ENCODE measurements at places on chromosomes 13 and 19.

- no peak for DNase-seq
These were observed 808 bp downstream of the SLITRK5 start for GRCh38 chr13:87671753-87672605.

DNA sequence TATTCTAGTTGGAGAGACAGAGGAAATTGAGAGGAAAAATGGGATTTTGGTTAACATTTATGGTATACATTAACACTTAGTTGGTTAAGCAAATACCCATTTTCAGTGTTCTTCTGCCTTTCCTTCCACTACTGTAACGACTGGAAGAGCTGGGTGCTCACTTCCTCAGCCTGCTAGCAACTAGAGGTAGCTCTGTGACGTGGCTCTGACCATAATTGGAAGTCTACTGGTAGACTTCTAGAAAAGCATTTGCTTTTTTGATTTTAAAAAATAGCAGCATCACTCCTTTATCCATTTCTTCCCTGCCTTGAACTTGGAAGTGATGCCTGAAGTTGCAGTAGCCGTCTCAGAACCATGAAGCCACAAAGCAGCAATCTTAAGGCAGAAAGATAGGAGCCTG is 15.9 kb downstream of the NHLRC3 start:
- no peak for DNase-seq

- no peak for DNase-seq
These were observed 1.4 kb upstream of the EDDM13 start for GRCh38 chr19:56271151-56271550.

DNA sequence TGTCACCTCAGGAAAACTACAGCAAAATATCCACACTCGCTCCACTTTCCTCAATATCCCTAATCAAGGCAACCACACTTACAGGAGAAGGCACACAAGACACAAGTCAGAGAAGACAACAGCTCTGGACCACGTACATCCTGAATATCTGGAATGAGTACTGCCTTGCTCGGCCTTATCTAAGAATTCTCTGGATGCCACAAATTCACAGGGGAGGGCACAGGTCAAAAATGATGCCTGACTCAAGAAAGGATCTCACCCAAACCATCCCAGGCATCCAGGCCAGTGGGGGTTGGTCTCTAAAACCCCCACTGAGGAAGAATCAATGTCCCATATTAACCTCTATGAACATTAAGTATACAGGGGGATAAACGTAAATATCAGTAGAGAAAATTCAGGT is 29.9 kb downstream of the ATP7B start:
- no peak for DNase-seq

GRCh38 chr13:97892717-97893116 is 60.8 kb upstream of the IPO5 start:
- DNase-seq: no peak

GRCh38 chr13:35475960-35476943 is at the start of gene MAB21L1:
Gene MAB21L1 (minus strand): TSS chr13:35476689. CDS start chr13:35476138, 551 bp downstream.
- DNase-seq: peak; percentile 2

DNA sequence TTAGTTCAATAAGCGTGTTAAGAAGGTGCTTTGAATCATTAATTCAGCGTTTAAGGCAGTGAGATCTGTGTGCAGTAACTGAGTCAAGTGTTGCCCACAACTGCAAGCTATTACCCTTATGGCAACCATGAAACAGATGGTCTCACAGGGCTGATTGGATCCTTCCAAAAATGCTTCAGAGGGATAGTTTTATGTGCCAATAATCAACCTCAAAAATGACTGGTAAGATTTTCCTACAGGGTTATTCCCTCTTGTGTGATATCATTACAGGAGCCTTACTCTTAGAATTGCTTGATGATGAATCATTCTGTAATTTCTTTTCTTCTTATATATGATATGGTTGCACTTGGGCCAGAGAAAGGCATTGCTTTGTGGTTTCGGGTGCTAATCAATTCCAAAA is 1299.2 kb upstream of the ATXN8OS start:
- no peak for DNase-seq

GRCh38 chr13:29749401-29750182 is 100.8 kb downstream of the UBL3 start:
- DNase-seq: no peak

DNA sequence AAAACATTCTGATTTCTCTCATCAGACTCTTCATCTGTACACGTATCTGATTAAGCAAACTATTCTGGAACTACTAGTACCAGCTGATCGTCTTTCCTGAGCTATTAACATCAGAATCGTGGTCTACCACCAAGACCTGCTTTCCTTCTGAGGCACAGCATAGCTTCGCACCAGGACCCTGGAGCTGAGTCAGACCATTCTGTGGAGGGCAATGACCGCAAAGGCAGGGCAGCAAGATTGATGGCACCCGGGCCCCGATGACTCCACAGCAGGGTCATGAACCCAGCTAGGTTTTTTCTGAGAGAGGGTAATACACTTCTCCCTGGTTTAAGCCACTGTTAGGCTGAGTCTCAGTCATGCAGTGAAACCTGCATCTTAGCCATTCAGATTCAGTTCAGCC is 158.7 kb upstream of the GPR12 start:
- no peak for DNase-seq

DNA sequence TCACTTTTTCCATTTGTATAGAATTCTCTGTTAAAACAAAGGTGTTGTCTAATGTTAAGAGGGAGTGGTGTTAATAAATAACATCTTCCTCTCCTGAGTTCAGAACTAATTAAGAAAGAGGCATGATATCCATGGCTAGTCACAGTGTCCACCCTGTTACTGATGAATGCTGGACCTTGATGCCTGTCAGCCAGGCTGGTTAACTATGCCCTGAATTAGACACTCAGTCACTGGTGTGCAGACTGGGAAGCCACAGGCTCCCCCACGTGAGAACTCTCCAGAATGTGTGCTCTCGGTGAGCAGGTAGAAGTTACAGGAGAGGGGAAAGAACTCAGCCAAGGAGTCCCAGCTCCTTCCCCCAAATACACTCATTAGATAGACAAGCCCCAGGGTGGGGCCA is 56.1 kb upstream of the RNF113B start:
- DNase-seq: no peak

- no peak for DNase-seq
These were observed 12.6 kb upstream of the METTL21C start for GRCh38 chr13:102707467-102707866.

- DNase-seq: no peak
These were observed 53.7 kb upstream of the TRPC4 start for GRCh38 chr13:37923236-37923635.

DNA sequence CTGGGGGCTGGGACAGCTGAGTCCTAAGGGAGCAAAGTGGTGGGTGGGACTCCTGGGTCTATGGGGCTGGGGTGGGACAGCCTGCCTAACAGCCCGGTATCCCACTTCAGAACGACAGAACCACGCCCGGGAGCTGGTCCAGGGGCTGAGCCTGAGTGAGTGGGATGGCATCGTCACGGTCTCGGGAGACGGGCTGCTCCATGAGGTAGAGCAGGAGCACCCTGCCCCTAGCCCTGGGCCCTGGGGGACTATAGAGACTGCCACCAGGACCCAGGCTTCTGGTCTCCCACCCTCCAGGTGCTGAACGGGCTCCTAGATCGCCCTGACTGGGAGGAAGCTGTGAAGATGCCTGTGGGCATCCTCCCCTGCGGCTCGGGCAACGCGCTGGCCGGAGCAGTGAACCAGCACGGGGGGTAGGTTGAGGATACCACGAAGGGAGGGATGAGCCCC is 8.6 kb downstream of the SPHK2 start:
- DNase-seq: no peak

GRCh38 chr13:39952249-39953233 is 297.1 kb downstream of the COG6 start:
- no peak for DNase-seq

GRCh38 chr19:48274173-48274572 is 4.3 kb downstream of the ZNF114 start:
- DNase-seq: no peak

DNA sequence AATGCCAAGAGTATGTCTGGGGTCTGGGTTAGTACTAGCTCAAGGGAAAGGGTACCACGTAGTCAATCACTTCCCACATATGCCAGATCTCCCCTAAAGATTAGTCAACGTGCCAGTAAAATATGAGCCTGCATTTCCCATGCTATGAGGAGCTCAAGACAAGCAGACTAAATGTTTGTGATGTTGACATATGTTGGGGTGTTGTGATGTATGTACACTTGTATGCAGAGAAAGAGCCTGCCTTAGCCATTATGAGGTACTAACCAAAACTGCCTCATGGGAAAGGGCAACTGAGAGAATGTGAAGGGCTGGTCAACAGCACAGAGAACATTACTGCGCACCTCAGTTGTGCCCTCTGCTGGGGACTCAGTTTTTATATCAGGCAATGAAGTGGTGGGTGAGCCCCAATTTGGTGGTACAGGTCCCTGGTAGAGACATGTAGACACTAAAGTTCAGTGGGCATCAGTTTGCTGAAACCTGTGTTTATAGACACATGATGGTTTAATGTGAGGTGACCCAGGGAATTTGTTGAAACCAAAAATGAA is 287.0 kb downstream of the DCT start:
- peak; percentile 6 for DNase-seq

DNA sequence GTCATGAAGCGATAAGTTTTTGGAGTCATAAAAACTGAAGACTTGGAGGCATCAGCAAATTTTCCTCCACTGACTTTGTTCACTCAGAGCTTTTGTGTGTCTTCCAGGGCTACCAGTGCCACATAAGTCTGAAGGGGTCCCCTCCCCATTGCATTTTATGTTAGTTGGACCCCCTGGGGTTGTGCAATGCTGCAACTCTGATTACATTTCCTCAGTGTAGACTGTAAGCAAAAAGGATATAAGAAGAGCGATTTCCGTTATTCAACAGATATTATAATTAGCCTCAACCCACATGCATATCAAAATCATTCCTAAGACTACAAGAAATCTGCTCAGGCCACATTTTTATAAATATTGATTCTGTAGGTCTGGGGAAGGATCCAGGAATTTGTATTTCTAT is 324.0 kb downstream of the TDRD3 start:
- DNase-seq: no peak

DNA sequence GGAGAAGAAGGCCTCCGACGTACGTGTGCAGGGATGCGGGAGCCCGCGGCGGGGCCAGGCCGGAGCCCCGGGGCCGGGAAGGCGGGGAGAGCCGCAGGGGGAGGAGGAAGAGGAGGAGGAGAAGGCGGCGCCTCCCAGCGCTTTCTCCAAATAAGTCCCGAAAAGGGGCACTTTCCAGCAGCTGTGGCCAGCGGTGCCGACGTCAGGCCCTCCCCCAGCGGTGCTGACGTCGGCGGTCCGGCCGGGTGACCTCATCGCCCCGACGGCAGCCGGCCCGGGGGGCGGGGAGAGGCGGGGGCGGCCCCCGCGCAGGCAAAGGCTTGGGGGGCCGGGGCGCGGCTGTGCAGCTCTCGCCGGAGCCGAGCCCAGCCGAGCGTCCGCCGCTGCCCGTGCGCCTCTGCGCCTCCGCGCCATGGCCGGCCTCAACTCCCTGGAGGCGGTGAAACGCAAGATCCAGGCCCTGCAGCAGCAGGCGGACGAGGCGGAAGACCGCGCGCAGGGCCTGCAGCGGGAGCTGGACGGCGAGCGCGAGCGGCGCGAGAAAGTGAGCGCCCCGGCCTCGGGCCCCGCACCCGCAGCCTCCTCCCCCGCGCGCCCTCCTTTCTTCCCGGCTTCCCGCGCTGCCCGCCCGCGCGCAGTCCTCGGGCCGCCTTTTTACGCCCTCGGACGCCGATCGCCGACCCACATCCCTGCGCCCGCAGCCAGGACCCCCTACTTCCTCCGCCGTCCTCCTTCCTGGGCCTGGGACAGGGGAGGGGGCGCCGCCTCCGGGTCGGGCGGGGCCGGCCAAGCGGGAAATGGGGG is at the start of gene TPM4:
TPM4 (plus strand) TSS at position 342 of the 804 bp plus-strand sequence; CDS start at position 413, 71 bp downstream.
- DNase-seq: peak; percentile 89

- DNase-seq: no peak
These were observed 16.3 kb downstream of the LATS2 start for GRCh38 chr13:21045100-21045499.

DNA sequence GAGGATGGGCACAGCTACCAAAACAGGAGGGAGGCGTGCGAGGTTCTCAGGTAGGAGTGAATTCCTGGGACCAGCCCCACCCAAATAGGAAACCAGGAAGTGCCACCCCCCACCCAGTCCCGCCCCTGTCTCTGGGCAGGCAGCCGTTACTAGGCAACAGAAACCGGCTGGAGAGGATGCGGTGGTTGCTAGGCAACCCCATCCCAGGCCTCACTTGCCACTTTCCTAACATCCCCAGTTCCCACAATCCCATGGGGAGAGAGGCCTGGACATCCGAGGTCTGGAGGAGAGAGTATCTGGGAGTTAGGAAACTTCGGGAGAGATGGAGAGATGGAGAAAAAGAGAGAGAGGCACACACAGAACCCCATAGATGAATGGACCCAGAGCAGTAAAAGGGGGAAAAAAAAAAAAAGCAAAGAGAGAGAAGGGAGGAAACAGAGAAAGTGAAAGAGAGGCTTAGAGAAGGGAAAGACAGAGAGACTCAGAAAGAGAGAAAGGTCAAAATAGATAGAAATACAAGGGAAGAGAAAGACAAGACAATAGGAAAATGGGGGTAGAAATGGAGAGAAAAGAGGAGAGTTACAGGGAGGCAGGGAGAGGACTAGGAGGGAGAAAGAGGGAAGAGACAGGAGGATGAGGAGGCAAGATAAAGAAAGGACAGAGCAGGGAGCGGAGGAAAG is 3.8 kb downstream of the GRIK5 start:
- no peak for DNase-seq

- DNase-seq: no peak
These were observed 1761.5 kb downstream of the PCDH9 start for GRCh38 chr13:65468628-65469027.

DNA sequence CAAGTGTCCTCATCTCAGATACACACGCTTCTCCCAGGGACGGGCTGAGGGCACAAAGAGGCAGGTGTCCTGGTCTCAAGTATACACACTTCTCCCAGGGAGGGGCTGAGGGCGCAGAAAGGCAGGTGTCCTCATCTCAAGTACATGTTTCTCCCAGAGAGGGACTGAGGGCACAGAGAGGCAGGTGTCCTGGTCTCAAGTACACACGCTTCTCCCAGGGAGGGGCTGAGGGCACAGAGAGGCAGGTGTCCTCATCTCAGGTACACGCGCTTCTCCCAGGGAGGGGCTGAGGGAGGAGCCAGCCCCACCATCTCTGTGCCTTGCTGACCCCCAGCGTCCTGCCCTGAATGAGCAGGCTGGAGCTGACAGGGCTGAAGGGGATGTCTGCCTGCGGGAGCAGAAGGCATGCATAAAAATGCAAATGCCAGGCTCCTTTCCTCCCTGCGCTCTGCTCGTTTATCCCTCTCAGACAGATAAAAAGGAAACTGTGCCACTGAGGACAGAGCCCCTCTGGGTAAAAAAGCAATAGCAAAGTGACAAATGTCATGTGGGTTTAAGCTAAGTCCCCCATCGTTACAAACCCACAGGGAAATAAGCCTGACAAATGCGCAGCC is 96.1 kb upstream of the UQCRFS1 start:
- DNase-seq: no peak

GRCh38 chr13:25910991-25911419 is 140.8 kb downstream of the SHISA2 start:
- no peak for DNase-seq

DNA sequence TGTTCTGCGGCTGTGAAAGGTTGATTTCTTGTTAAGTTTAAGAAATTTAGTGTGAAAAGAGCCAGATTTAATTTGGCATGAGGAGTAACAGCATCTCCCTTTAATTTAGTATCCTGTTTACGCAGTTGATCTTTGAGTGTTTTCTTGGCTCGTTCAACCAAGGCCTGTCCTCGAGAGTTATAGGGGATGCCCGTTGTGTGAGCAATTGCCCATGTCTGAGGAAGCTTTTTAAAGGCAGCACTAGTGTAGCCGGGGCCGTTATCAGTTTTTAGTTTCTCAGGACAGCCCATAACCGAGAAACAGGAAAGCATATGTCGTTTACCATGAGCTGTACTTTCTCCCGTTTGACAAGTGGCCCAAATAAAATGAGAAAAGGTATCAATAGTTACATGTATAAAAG is 47.5 kb upstream of the ZNF43 start:
- DNase-seq: no peak
